ENCODE measurements at places on chromosomes 12 and 14. TPM values are rescaled to one million over a fixed set of nuclear protein-coding genes. Genes with fewer than 3 reads are reported as not detected.

The TSPAN19 gene
- total RNA-seq, result not detected

The KERA gene
- not detected for total RNA-seq

The GPR84 gene
- not detected for total RNA-seq

The WBP11 gene
- 5.5 TPM for total RNA-seq

DNA sequence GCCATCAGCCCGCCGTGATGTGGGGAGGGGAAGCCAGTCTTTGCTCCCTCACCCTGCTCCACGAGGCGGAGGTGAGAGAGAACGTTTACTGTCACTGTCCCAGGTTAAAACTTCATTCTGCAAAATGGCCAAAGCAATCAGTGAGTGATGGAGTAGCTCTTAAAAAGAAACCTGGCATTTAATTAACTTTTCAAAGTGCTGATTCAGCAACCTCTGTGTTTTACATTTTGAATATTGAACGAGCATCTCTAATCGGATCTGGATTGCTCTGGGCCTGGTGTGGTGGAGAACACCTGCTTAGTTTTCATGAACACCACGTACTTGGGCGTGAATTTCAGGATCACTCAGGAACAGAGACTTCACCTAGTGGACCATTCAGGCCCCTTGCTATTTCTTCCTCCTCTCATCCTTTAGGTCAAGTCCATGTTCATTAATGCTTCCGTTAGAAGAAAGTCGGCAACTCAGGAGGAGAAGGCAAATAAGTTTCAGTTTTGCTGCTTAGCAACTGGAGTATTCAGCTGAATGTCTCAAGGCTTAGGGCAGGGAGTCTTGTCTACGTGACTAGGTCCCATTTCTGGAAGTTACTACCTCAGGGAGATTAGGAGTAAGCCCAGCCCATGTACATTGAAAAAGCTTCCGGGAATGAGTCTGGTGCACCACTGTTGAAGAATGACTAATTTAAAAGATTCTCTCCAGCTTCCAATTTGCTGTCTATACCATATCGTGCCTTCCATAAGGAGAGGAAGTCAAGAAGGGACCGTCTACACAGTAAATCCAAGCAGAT lies 68.2 kb downstream of the IFT43 start:
- no peak overlapping the region for H3K4me3 ChIP-seq
- no peak overlapping the region for H3K27ac ChIP-seq
- no peaks in the 10 kb centered on the region for H3K4me1 ChIP-seq
- no peak for DNase-seq
- H3K27me3 ChIP-seq, result no peaks in the 10 kb centered on the region

- no peaks in the 10 kb centered on the region for H3K4me1 ChIP-seq
- DNase-seq, result peak; percentile 84
- H3K36me3 ChIP-seq, result no peaks in the 10 kb centered on the region
- peak overlapping the region; percentile 30 for H3K4me3 ChIP-seq
- no peak overlapping the region for H3K27ac ChIP-seq
- H3K27me3 ChIP-seq, result no peaks in the 10 kb centered on the region
These were observed 5.0 kb upstream of the AQP2 start for GRCh38 chr12:49945394-49946080.

GRCh38 chr14:100375266-100375962 lies 52.3 kb downstream of the SLC25A47 start:
- H3K4me3 ChIP-seq, result peak overlapping the region; percentile 94
- H3K36me3 ChIP-seq, result peaks cover 3% of the 10 kb centered on the region
- peaks cover 35% of the 10 kb centered on the region for H3K4me1 ChIP-seq
- H3K27me3 ChIP-seq, result no peaks in the 10 kb centered on the region
- DNase-seq, result peak; percentile 96

GRCh38 chr12:132719954-132720324 lies 9.3 kb downstream of the PGAM5 start:
- no peaks in the 10 kb centered on the region for H3K4me1 ChIP-seq
- no peak overlapping the region for H3K4me3 ChIP-seq
- H3K27me3 ChIP-seq, result no peaks in the 10 kb centered on the region
- no peak overlapping the region for H3K27ac ChIP-seq
- DNase-seq, result no peak

- H3K27ac ChIP-seq, result no peak overlapping the region
- no peaks in the 10 kb centered on the region for H3K27me3 ChIP-seq
- no peak overlapping the region for H3K4me3 ChIP-seq
- no peak for DNase-seq
- H3K4me1 ChIP-seq, result no peaks in the 10 kb centered on the region
These were observed 184.8 kb upstream of the PDE3A start for GRCh38 chr12:20183563-20183962.

The NPFF gene
- total RNA-seq, result not detected

The CLEC4A gene
- not detected for total RNA-seq

DNA sequence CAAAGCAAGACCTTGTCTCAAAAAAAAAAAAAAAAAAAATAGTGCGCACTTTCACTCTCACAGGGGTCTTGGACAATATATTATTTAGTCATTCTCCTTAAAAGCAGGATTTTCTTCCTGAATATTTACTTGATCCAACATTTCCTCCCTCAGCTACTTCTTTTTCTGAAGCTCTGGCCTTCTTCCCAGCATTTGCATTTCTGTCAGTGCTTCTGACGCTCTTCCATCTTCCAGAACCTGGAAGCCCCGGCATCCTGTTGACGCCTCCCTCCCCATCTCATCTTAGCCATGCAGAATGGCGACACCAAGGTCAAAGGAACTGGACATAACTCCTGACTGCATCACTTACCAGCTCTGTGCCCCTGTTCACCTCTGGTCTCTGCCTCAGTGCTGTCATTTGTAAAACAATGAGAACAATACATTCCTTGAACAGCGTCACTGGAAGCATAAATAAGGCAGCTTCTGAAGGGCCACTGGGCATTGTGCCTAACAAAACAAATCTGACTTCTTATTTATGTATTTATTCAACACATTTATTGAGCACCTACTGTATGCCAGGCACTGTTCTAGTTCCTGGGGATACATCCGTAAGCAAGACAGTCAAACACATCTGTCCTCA lies 90.9 kb upstream of the MDM1 start:
- H3K27ac ChIP-seq, result no peak overlapping the region
- peaks cover 37% of the 10 kb centered on the region for H3K4me1 ChIP-seq
- no peak for DNase-seq
- no peak overlapping the region for H3K4me3 ChIP-seq

GRCh38 chr12:79317179-79317847 lies 373.5 kb downstream of the PAWR start:
- H3K27me3 ChIP-seq, result no peaks in the 10 kb centered on the region
- no peaks in the 10 kb centered on the region for H3K36me3 ChIP-seq
- H3K4me1 ChIP-seq, result no peaks in the 10 kb centered on the region

The RPL10L gene
- not detected for total RNA-seq

The KRT79 gene
- total RNA-seq, result not detected

- peaks cover 91% of the 10 kb centered on the region for H3K27me3 ChIP-seq
- H3K4me3 ChIP-seq, result peak overlapping the region; percentile 50
- DNase-seq, result no peak
- H3K27ac ChIP-seq, result no peak overlapping the region
These were observed 1.0 kb downstream of the ZDHHC22 start for GRCh38 chr14:77140359-77141213.

- H3K4me1 ChIP-seq, result peaks cover 26% of the 10 kb centered on the region
- H3K4me3 ChIP-seq, result no peak overlapping the region
- DNase-seq, result no peak
- H3K27ac ChIP-seq, result no peak overlapping the region
- no peaks in the 10 kb centered on the region for H3K27me3 ChIP-seq
These were observed 178.0 kb upstream of the FKBP4 start for GRCh38 chr12:2616763-2617162.

The ALDH6A1 gene
- total RNA-seq, result 19.9 TPM

- H3K4me1 ChIP-seq, result peaks cover 66% of the 10 kb centered on the region
- peak overlapping the region; percentile 85 for H3K27ac ChIP-seq
- no peaks in the 10 kb centered on the region for H3K36me3 ChIP-seq
- H3K27me3 ChIP-seq, result no peaks in the 10 kb centered on the region
These were observed 16.0 kb downstream of the FNTB start for GRCh38 chr14:65002586-65003210.

- H3K36me3 ChIP-seq, result no peaks in the 10 kb centered on the region
- no peak overlapping the region for H3K4me3 ChIP-seq
- H3K27me3 ChIP-seq, result no peaks in the 10 kb centered on the region
- no peak for DNase-seq
- peaks cover 22% of the 10 kb centered on the region for H3K4me1 ChIP-seq
These were observed 125.9 kb upstream of the MAP1LC3B2 start for GRCh38 chr12:116433249-116433648.

DNA sequence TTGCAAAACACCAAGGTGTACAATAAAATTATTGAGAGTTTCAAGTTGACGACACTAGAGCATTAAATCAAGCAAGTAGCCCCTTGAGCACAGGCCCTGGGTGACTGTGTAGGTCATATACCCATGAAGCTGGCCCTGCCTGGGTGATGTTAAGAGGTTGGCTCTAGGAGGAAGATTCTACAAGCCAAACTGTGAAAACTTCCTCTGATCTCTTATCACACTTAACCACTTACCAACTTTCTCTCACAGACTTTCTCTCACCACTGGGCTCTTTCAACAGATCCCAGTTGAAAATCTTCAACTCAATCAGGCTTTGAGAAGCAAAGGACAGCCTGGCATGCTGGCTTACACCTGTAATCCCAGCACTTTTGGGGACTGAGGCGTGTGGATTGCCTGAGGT lies 186.9 kb upstream of the BTG1 start:
- H3K27ac ChIP-seq, result no peak overlapping the region
- DNase-seq, result no peak
- H3K4me3 ChIP-seq, result no peak overlapping the region
- H3K4me1 ChIP-seq, result no peaks in the 10 kb centered on the region
- H3K27me3 ChIP-seq, result no peaks in the 10 kb centered on the region
- H3K36me3 ChIP-seq, result no peaks in the 10 kb centered on the region

DNA sequence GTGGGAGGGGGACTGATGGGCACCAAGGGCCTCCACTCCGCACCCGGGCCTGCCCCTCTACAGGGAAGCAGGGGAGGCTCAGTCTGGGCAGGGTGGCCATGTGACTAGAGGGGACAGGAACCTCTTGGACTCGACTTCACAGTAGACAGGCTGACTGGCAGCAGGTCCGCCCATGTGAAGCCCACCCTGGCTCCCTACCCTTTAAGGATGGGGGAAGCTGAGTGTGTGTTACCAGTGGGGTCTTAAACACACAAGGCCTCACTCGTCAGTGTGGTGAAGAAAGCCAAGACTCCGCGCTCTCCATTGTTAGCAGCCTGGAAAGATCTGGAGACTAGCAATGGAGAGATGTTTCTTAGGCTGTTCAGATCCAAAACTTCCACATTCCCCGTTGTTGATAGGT lies 52.4 kb downstream of the ANAPC7 start:
- H3K4me3 ChIP-seq, result no peak overlapping the region
- H3K36me3 ChIP-seq, result peaks cover 46% of the 10 kb centered on the region
- DNase-seq, result no peak
- H3K27ac ChIP-seq, result no peak overlapping the region
- no peaks in the 10 kb centered on the region for H3K27me3 ChIP-seq
- no peaks in the 10 kb centered on the region for H3K4me1 ChIP-seq

DNA sequence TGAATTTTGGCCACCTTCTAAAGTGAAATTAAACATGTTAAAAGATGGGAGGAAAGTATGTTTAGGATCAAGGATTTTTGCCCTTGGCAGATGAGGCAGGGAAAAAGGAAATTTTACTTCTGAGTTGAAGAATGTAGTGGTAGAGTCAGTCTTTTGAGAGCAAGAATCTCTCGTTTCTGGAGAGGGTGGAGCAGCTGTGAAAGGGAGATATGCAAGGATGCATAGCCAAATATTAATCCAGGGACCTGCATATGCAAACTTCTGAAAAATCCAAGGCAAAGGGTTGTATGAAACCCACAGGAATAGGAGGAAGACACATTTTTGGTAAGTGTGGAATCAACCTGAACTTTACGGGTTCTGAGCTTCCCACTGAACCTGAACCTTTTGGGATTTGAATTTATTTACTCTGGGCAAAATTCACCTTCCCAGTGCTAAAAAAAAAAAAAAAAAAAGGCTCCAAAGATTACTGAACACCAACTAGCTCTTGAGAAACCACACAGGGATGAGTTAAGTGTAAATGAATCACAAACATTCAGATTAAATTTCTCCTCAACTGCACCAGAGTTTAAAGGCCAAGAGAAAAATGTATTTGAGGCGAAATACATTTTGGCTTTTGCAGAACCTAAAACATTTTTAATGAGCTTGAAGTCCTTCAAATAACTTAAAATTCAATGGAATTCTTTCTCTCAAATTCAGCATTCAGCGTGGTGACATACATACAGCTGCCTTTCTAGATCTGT lies 187.1 kb upstream of the CDKN3 start:
- no peaks in the 10 kb centered on the region for H3K36me3 ChIP-seq
- H3K27me3 ChIP-seq, result no peaks in the 10 kb centered on the region
- H3K4me1 ChIP-seq, result peaks cover 75% of the 10 kb centered on the region
- H3K27ac ChIP-seq, result peak overlapping the region; percentile 97

GRCh38 chr14:22070119-22070982 lies 396.7 kb upstream of the OR4E1 start:
- H3K4me3 ChIP-seq, result no peak overlapping the region
- no peak overlapping the region for H3K27ac ChIP-seq
- no peaks in the 10 kb centered on the region for H3K4me1 ChIP-seq
- no peaks in the 10 kb centered on the region for H3K36me3 ChIP-seq

GRCh38 chr14:41377932-41378331 lies 228.7 kb upstream of the LRFN5 start:
- H3K4me1 ChIP-seq, result no peaks in the 10 kb centered on the region
- H3K27ac ChIP-seq, result no peak overlapping the region
- no peaks in the 10 kb centered on the region for H3K27me3 ChIP-seq
- DNase-seq, result no peak
- H3K4me3 ChIP-seq, result no peak overlapping the region

Data from GM23248 (cell line).